ENCODE measurements at places on chromosomes 3 and 15.

GRCh38 chr3:115217678-115218451 is 70.8 kb upstream of the ZBTB20 start:
- DNase-seq = no peak

DNA sequence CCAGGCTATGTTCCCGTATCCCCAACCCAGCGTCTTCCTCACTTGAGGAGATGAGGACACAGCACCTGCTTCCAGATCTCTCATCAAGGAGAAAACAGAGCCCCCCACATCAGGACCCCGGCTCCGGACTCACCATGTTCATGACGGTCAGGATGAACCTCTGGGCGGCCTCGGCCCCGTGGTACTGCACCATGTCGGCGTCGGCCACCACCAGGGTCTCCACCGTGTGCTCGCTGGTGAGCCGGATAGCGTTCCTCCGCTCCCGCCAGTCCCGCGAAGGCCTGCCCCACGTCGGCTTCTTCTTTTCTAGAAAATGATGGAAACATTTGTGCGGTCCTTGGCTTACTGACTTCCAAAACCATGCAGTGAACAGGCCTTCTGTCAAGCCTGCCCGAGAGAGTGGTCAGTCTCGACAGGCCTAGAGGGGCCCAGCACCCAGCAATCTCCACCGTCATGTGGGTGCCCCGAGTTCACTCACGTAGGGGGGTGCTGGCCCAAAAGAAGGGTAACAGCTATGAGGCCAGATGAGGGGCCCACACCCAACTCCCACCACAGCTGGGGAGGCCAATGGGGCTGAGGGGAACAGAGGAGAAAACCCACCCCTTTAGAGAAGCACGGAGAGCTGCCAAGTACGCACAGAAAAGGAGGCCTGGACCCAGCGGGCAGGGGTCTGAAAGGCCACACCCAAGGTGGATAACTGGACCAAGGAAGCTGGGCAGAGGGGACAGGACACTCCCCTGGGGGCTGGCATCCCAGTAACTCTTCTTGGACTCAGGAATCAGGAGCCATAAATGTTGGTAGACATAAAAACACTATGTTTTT is 60.5 kb downstream of the ADAMTS17 start:
- peak; percentile 64 for DNase-seq

DNA sequence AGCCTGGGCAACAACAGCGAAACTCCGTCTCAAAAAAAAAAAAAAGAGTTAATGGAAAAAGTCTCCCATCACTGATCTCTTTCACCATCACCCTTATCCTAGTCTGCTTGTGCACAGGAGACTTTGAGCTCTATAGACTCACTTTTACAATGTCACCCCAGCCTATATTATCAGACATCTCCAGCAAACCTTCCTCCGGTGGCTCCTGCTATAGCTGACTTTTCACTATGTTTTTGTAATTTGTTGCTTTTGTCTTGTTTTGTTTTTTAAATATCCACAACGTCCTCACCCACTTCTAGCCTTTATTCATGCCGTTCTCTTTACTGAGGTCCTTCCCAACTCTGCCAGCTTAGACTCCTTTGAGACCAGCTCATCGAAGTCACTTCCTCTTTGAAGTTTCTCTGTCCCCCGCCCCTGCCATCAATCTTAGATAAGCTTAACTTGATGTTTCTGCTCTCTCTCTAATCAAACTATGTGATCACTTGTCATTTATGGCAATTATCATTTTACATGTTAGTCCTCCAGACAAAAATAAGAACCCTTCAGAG is 82.7 kb upstream of the CHD2 start:
- DNase-seq = no peak

GRCh38 chr15:88334436-88334835 is 77.9 kb upstream of the NTRK3 start:
- DNase-seq = peak; percentile 29

GRCh38 chr3:147312786-147313280 is 93.5 kb downstream of the ZIC4 start:
- no peak for DNase-seq

DNA sequence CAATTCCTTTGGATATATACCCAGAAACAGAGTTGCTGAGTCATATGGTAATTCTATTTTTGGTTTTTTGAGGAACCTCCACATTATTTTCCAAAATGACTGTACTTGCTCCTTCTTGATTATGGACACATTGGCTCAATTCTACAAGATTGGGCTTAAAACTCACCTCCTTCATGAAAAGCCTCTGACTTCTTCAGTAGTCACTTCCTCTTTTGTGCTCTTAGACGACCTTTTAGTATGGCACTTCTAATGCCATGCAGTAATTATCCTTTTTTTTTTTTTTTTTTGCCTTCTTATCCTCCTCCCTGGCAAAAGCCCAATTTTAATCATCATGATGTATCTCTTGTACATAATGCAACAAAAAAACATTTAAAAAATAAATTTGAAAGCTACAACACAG is 33.0 kb upstream of the ABHD17C start:
- no peak for DNase-seq

DNA sequence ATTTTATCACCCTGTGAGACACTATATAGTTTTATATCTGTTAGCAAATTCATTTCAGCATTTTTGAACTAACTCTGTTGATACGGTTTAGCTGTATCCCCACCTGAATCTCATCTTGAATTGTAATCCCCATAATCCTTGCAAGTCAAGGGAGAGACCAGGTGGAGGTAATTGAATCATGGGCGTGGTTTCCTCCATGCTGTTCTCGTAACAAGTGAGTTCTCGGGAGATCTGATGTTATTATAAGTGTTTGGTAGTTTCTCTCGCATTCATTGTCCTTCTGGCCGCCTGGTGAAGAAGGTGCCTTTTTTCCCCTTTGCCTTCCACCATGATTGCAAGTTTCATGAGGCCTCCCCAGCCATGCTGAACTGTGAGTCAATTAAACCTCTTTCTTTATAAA is 53.2 kb upstream of the TMC3 start:
- no peak for DNase-seq

DNA sequence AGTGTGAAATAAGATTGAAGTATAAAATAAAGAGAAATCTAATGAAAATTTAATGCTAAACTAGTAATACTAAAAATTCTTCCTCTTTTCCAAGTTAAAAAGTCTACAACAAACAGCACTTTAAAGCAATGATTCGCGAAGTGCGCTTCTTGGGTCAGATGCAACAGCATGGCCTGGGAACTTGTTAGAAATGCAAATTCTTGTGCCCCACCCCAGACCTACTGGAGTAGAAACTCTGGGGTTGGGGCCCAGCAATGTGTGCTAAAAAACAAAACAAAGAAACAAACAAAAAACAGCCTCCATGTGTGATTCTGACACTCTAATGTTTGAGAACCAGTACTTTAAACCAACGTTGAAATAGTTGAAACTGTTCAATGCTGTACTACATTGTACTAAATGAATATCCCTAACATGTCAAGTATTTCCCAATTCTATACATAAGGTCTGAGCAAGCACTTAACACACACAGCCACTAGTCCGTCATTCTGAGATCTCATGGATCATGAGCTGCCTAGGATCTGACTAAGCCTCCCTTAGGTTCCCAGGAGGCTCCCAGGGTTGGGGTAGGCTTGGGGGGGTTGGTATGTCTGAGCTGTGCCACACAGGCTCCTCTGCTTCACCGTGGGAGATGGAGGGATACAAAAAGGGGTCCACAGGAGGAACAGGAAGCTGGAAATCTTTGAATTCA is 6.1 kb downstream of the RASGRP1 start:
- DNase-seq = no peak

DNA sequence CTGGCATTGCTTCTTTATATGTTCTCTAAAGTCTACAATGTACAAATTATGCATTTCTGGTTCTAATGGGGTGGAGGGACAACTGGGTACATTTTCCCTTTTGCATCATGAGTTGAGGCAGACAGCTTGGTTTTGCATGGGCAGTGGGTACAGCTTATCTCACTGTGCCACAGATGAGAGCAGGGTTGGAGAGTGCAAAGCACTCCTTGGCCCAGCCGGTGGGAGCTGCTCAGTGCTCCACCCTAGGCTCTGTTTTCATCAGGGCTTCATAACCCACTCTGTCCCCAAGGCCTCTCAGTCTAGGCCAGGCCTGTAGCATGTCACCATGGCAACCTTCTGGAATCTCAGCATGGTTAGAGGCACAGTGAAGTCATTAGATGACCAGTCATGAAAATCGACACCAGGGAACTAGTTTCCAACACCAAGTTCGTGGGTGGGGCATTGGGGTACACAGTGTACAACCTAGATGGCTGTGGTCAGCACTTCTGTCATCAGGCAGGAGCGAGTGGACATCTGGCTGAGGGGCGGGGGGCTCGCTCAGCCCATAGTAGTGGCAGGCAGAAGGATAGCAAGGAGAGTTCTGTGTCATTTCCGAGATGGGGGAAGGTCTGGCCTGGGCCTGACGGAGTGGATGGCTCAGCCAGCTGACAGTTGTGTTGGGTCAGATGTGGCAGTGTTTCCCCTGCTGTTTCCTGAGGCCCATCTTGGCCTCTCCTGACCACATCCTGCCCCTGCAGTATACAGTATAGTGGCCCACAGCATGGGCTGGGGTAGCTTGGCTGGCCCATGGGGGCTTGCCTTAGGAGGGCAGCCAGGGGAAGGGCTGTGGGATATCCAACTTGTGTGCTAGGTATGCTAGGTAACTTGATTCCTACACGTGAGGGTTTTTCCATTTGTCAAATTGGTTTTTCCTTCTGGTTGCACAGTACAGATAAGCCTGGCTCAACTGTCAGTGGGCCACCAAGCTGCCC is 75.7 kb upstream of the PRR23C start:
- DNase-seq = no peak

- no peak for DNase-seq
Measured at GRCh38 chr3:45592405-45592804, 2.1 kb upstream of the LIMD1 start.

GRCh38 chr15:48748535-48748934 is 62.3 kb downstream of the CEP152 start:
- DNase-seq = no peak

DNA sequence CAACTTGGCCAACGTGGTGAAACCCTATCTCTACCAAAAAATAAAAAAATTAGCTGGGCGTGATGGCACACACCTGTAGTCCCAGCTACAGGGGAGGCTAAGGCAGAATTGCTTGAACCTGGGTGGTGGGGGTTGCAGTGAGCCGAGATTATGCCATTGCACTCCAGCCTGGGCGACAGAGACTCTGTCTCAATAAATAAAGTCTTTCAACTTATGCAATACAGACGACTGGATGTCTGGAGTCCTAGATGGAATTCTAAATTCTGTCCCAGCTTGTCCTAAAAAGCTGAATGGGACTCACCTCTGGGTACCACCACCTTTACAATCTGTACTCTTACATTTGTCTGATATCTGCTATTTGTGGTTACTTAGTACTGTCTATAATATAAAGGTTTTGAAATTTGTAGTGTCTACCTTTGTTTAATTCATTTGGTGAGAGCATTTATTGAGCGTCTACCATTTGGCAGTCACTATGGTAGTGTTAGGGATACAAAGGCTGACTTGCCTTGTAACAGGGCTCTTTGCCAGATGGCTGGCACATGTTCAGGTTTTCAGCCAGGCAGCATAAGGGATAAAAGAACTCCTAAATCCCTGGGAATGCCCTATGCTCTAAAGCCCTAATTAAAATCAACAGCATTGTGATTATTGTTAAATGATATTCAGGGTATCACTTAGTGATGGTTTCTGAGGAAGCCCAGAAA is 7.2 kb upstream of the ZNF609 start:
- DNase-seq = no peak

GRCh38 chr3:123299581-123299980 is 97.8 kb downstream of the SEC22A start:
- no peak for DNase-seq

GRCh38 chr3:157417247-157417646 is 19.4 kb upstream of the PTX3 start:
- DNase-seq = no peak

GRCh38 chr3:39038165-39038564 is 13.6 kb downstream of the SCN11A start:
- DNase-seq = no peak

DNA sequence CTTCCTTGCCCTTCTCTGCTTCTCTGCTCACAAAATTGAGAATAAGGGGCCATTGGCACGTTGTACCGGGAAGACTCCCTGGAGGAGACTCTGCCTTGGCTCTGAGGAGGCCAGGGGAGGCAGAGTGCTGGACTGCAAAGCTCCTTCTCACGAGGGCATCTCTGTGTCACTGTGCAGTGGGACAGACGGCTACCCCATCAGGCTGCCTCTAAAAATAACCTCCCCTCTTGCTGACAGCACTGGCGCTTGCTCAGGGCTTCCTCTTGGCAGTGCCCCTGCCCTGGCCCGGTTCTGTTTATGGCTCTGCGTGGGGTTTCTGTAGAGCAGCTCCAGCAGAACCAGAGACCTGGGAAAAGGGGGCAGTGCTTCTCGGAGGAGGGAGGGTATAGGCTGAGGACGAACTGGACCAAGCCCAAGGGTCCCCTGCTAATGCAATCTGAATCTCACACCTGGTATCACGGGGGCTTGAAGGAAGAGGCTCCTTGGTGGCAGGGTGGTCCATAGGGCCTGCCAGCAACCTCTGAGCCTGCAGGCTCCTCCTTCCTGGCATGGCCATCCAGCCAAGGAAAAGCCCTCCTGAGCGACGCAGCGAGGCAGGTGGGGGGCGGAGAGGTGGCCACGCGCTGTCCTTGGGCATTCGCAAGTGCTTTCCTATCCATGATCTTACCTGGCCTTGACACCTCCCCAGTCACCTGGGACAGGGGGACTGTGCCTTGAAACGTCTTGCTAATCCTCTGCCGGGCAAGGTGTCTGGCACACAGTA is 63.3 kb upstream of the TLE3 start:
- no peak for DNase-seq

GRCh38 chr3:49661281-49661680 is 12.9 kb upstream of the APEH start:
- no peak for DNase-seq

- no peak for DNase-seq
Measured at GRCh38 chr15:81184188-81184587, 12.5 kb upstream of the IL16 start.

- DNase-seq = no peak
Measured at GRCh38 chr3:58979840-58980239, 70.0 kb downstream of the CFAP20DC start.

DNA sequence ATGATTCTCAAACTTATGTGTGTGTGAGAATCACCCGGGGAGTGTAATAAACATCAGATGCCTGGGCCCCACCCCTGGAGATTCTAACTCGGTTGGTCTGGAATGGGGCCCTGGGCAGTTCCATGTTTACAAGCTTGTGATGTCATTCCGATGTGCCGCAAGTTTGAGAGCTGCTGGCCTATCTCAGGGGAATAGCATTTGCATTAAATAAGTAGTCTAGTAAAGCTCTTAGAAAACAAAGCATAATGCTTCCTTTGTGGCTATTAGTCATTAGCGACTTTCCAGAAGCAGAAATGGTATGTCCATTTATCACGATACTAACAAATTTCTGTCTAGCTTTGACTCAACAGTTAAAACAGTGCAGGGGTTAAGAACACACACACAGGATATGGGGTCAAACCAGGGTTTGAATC is 20.9 kb downstream of the PGBD4 start:
- no peak for DNase-seq
